ENCODE measurements at places on chromosomes 12 and 14.

GRCh38 chr12:4540638-4541037 lies 1.9 kb downstream of the RAD51AP1 start:
- H3K36me3 ChIP-seq: no peaks in the 10 kb centered on the region
- H3K4me3 ChIP-seq: no peak overlapping the region
- no peak overlapping the region for H3K27ac ChIP-seq
- peaks cover 5% of the 10 kb centered on the region for H3K4me1 ChIP-seq
- H3K27me3 ChIP-seq: no peaks in the 10 kb centered on the region

DNA sequence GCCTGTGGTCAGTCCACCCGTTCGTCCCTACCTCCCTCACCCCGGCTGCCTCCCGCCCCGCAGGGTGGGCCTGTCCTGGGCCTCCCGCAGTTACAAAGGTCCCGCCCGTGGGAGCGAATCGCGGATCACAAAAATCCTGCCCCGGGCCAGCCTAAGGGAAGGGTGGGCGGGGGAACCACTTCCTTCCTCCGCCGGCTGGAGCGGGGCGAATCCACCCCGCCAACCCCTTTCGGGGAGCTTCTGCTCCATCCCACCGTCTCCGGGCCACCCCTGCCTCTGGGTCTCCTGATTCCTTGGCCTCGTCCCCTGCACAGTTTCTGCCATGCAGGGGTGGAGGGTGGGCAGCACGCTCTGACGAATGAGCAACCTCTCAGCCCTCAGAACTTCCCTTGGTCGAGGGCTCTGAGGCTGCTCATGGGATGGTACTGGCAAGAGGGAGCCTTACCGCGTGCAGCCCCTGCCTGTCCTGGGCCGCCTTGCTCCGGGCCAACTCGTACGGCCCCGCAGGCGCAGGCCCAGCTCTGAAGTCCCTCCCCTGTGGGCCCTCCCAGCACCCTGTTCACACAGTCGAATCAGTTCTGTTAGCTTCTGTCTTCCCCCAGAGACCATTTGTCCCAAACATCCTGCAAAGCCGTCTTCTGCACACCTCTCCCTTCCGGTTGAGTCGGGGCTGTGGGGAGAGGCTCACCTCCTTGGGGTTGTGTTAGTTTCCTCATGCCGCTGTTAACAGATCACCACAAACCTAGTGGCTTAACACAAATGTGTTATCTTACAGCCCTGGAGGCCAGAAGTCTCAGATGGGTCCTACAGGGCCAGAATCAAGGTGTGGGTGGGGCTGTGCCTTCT lies 589 bp upstream of the HVCN1 start:
- no peaks in the 10 kb centered on the region for H3K4me1 ChIP-seq
- peak overlapping the region; percentile 69 for H3K4me3 ChIP-seq
- H3K27ac ChIP-seq: peak overlapping the region; percentile 44

- H3K27ac ChIP-seq: no peak overlapping the region
- H3K4me1 ChIP-seq: no peaks in the 10 kb centered on the region
- no peak for DNase-seq
- no peak overlapping the region for H3K4me3 ChIP-seq
- H3K27me3 ChIP-seq: no peaks in the 10 kb centered on the region
- H3K36me3 ChIP-seq: no peaks in the 10 kb centered on the region
Observed at GRCh38 chr12:78674311-78675090, 190.1 kb upstream of the SYT1 start.

GRCh38 chr14:65872536-65872935 lies 460.0 kb downstream of the FUT8 start:
- no peaks in the 10 kb centered on the region for H3K36me3 ChIP-seq
- no peaks in the 10 kb centered on the region for H3K4me1 ChIP-seq
- no peak for DNase-seq
- no peak overlapping the region for H3K4me3 ChIP-seq
- no peaks in the 10 kb centered on the region for H3K27me3 ChIP-seq

DNA sequence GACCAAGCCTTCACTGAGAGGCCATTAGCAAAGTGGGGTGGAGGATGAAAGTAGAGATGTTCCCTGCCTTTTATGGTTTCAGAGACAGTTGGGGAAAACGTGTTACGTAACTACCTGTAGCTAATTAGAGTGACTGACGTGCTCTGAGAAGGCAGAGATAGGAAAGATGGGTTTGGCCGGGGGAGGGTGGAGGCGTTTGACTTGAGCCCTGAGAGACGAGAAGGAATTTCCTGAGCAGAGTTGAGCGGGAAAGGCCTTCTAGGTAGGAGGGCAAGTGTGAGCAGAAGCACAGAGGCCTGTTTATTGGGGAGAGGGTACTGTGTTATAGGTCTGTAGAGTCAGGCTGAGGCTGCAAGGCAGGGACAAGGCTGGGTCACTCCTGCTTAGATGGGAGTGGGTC lies 8.6 kb downstream of the TUNAR start:
- no peaks in the 10 kb centered on the region for H3K4me1 ChIP-seq
- no peak for DNase-seq
- no peaks in the 10 kb centered on the region for H3K36me3 ChIP-seq
- no peaks in the 10 kb centered on the region for H3K27me3 ChIP-seq
- H3K4me3 ChIP-seq: no peak overlapping the region

DNA sequence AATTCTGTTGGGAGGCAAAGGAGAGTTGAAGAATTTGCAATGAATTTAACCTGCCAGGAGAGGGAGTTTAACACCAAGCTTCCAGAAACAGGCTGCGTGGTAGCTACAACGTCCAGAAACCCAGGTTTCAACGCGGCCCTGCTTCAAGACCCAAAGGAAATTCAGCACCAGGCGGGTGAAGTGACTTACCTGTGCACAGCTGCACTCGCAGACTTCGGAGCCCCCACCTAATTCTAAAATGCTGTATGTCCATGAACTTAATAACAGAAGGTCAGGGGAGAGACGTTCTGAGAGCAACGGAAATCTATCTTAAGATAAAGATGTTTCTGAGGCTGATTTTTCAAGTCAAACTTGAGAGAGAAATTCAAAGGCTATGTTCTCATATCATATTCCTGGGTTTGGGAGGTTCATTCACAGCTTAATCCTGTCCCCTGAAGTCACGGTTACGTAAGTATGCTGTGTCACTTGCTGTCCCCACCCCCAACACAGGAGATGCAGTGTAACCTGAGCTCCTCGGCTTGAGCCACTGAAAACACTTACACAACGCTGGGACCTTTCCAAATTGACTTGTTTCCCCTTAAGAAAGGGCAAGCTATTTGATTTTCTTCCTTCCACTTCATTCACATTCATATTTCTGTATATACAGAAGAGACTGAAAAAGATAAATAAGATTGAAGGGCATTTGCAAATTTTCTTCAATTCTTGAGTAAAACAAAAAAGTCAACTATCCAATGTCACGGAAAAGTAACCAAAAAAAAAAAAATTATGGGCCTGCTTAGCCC lies 22.7 kb downstream of the CLIP1 start:
- H3K4me3 ChIP-seq: no peak overlapping the region
- H3K27ac ChIP-seq: peak overlapping the region; percentile 67
- no peaks in the 10 kb centered on the region for H3K36me3 ChIP-seq
- no peaks in the 10 kb centered on the region for H3K27me3 ChIP-seq
- peak; percentile 82 for DNase-seq

DNA sequence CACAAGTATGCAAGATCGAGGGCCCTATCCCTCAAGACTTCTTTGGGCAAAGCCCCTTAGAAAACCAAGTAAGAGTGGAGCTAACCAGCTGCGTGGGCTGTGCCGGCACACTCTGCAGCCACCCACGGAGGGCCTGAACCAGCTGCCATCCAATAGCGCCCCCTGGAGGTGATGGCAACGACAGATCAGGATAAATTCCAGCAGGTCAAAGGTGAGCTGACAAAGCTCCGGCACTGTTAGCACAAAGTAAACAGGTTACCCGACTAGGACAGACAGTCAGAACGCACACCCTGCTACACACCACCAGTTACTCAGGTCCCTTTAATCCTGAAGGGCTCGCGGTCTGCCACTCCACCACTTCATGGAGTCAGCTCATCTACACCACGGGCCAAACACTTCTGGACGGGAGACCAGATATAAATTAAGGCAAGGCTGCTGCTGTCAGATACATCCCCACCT lies 4.9 kb downstream of the ZBTB39 start:
- no peak overlapping the region for H3K4me3 ChIP-seq
- H3K36me3 ChIP-seq: no peaks in the 10 kb centered on the region
- H3K27ac ChIP-seq: no peak overlapping the region
- no peaks in the 10 kb centered on the region for H3K4me1 ChIP-seq
- H3K27me3 ChIP-seq: no peaks in the 10 kb centered on the region

DNA sequence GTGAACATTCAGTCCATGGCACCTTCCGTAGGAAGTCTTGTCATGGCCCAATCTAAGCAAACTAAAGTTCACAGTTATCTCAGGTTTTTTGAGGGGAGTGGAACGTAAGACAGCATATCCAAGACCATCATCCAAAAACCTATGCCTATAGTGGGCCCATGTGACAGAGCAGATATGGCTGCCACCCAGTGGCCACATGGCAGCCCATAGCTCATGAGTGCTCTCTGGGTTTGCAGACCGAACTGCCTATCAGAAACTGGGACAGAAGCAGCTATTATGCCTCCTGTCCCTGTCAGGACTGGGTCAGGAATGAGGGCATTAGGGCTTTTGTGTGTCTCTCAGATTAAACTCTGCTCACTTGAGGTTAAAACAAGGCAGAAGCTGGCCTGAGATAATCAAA lies 503.7 kb downstream of the NRXN3 start:
- H3K27me3 ChIP-seq: no peaks in the 10 kb centered on the region
- DNase-seq: no peak
- H3K27ac ChIP-seq: no peak overlapping the region
- H3K36me3 ChIP-seq: no peaks in the 10 kb centered on the region
- H3K4me1 ChIP-seq: no peaks in the 10 kb centered on the region

DNA sequence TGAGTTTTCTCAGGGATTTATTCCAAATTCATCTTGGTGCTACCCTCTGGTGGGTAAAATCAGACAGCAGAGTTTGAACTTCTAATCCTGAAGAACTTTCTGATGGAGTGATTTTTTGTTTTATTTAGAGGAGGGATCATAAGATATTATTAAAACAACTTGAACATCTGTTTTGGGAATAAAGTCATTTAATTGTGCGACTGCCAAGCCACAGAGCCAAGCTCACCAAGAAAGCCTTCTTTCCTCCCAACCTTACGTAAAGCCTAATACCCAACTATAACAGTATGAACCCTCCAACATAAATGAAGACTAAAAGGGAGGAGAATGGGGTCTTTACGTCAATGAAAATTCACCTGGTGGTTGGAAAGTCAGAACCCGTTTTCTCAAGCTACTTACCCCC lies 205.5 kb upstream of the IGF1 start:
- H3K36me3 ChIP-seq: no peaks in the 10 kb centered on the region
- no peak for DNase-seq
- H3K27me3 ChIP-seq: no peaks in the 10 kb centered on the region
- H3K27ac ChIP-seq: no peak overlapping the region
- no peaks in the 10 kb centered on the region for H3K4me1 ChIP-seq
- H3K4me3 ChIP-seq: no peak overlapping the region

- H3K27me3 ChIP-seq: no peaks in the 10 kb centered on the region
- no peak overlapping the region for H3K4me3 ChIP-seq
- H3K36me3 ChIP-seq: no peaks in the 10 kb centered on the region
Observed at GRCh38 chr12:95809000-95809680, 18.6 kb upstream of the NTN4 start.

DNA sequence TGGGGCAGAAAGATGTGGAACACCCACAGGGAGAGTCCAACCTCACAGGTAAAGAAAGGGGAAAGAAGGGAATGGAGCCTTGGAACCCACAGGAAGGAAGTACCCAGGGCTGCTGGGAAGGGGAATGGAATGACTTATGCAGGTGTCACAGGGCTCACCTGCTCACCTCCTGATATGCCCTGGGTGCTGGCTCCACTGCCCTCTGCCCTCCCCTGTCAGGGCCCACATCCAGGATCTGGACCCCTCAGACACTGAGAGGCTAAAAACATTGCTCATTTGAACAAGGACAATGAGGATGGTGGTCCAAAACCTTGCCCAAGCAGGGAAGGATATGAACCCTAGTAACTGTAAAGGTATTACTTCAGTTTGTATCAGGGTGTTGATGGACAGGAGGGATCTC lies 19.3 kb downstream of the ZBTB39 start:
- DNase-seq: no peak
- H3K36me3 ChIP-seq: no peaks in the 10 kb centered on the region
- H3K4me3 ChIP-seq: no peak overlapping the region
- no peaks in the 10 kb centered on the region for H3K27me3 ChIP-seq

GRCh38 chr12:95034750-95035149 lies 31.3 kb upstream of the NDUFA12 start:
- no peaks in the 10 kb centered on the region for H3K4me1 ChIP-seq
- H3K36me3 ChIP-seq: no peaks in the 10 kb centered on the region
- H3K27me3 ChIP-seq: no peaks in the 10 kb centered on the region
- no peak for DNase-seq
- H3K4me3 ChIP-seq: no peak overlapping the region
- no peak overlapping the region for H3K27ac ChIP-seq

- no peak overlapping the region for H3K4me3 ChIP-seq
- H3K27ac ChIP-seq: peak overlapping the region; percentile 91
- peaks cover 17% of the 10 kb centered on the region for H3K4me1 ChIP-seq
- H3K27me3 ChIP-seq: no peaks in the 10 kb centered on the region
Observed at GRCh38 chr14:64109819-64110554, 184.2 kb downstream of the ESR2 start.

- no peaks in the 10 kb centered on the region for H3K36me3 ChIP-seq
- H3K27ac ChIP-seq: no peak overlapping the region
- H3K4me1 ChIP-seq: no peaks in the 10 kb centered on the region
- H3K27me3 ChIP-seq: no peaks in the 10 kb centered on the region
- no peak for DNase-seq
Observed at GRCh38 chr12:119147847-119148448, 30.8 kb upstream of the HSPB8 start.

DNA sequence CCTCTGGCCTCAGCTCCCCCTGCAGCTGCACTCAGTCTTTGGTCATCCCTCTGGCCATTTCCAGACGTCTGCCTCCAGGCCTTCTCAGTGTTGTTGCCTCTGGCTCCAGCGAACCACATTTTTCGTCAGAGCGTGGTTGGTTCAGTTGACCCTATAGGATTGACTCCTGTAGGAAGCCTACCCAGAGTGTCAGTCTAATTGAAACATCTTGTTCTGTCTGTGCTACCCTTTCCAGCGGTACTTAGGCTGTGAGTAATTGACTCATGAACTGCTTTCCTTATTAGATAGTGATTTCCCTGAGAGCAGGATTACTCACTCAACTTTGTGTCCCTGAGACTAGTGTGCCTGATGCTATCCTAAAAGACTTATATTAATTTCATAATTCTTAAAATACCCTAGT lies 373.2 kb downstream of the ATP23 start:
- no peaks in the 10 kb centered on the region for H3K27me3 ChIP-seq
- no peak overlapping the region for H3K4me3 ChIP-seq
- no peak overlapping the region for H3K27ac ChIP-seq
- DNase-seq: no peak
- no peaks in the 10 kb centered on the region for H3K36me3 ChIP-seq

GRCh38 chr14:101220921-101221510 lies 317.5 kb upstream of the RTL1 start:
- H3K4me3 ChIP-seq: no peak overlapping the region
- H3K4me1 ChIP-seq: no peaks in the 10 kb centered on the region
- no peak for DNase-seq
- no peaks in the 10 kb centered on the region for H3K27me3 ChIP-seq
- H3K27ac ChIP-seq: no peak overlapping the region

DNA sequence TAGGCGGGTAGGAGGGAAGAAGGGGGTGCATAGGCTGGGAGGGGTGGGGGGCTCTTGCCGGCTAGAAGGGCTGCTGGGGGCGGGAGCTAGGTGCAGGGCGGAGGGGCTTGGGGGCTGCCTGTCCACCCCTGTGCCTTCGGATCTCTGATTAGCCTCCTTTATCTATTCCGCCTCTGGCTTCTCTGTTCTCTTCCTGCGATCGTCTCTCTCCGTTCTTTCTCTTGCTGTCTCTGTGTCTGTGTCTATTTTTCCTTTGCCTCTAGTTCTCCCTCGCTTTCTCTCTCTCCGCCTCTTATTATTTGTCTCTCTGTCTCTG lies 166.7 kb upstream of the LHX5 start:
- no peaks in the 10 kb centered on the region for H3K4me1 ChIP-seq
- H3K27ac ChIP-seq: no peak overlapping the region
- H3K4me3 ChIP-seq: no peak overlapping the region
- no peaks in the 10 kb centered on the region for H3K27me3 ChIP-seq
- DNase-seq: no peak

Measured in pancreas (tissue), 10 donors.